Tibial nerve (tissue), 4 donors: ENCODE measurements at places on chromosomes 13 and 19.
A peak's percentile ranks its signal among the peaks of the same experiment; 100 is the strongest.

DNA sequence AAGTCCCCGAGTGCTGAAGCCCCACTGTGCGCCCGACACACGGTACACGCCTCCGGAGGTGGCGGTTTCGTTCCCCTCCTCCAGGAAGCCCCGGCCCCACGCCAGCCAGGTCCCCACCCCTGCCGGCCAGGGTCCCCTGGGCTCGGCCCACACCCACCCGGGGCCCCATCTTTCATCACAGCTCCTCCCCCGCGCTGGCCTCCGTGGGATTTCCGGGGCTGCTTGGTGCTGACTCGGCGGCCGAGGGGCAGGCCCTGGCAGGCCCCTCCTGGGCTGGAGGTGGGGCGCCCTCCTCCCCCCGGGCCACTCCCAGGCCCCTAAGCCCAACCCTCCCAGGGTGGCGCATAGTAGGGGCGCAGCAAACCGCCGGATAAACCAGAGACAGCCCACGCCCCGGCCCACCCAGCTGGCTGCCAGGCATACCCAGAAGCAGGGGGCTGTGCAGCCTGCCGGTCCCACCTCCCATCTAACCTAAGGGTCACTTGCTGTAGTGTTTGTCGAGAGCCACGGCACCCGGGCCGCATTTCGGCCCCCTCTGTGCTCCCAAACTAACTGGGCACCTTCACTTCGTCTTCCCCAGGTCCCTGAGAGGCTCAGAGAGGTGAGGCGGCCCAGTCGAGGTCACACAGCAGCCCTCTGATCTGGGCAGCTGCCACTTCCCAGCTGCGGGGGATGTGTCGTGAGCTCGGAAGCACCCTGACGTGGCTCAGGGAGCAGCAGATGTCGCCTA is 6.6 kb downstream of the ZBTB7A start:
- H3K4me1 ChIP-seq: no peaks in the 10 kb centered on the region
- peak; percentile 58 for DNase-seq
- H3K27ac ChIP-seq: peak overlapping the region; percentile 100
- H3K4me3 ChIP-seq: peak overlapping the region; percentile 8

DNA sequence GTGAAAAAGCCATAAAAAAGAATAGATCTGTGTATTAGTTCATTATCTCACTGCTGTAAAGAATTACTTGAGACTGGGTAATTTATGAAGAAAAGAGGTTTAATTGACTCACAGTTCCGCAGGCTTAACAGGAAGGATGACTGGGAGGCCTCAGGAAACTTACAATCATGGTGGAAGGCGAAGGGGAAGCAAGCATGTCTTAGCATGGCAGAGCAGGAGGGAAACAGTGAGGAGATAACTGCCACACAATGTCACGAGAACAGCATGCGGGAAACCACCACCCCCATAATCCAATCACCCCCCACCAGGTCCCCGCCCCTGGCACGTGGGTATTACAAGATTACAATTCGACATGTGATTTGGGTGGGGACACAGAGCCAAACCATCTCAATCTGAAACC is 39.1 kb upstream of the EEF1AKMT1 start:
- no peak overlapping the region for H3K4me3 ChIP-seq
- H3K36me3 ChIP-seq: no peaks in the 10 kb centered on the region
- H3K27ac ChIP-seq: no peak overlapping the region
- H3K27me3 ChIP-seq: no peaks in the 10 kb centered on the region

- no peak overlapping the region for H3K27ac ChIP-seq
- H3K27me3 ChIP-seq: no peaks in the 10 kb centered on the region
- DNase-seq: no peak
- H3K36me3 ChIP-seq: peaks cover 2% of the 10 kb centered on the region
- no peak overlapping the region for H3K4me3 ChIP-seq
- H3K4me1 ChIP-seq: no peaks in the 10 kb centered on the region
Observed at GRCh38 chr19:43625918-43626579, 6.6 kb upstream of the ZNF428 start.

DNA sequence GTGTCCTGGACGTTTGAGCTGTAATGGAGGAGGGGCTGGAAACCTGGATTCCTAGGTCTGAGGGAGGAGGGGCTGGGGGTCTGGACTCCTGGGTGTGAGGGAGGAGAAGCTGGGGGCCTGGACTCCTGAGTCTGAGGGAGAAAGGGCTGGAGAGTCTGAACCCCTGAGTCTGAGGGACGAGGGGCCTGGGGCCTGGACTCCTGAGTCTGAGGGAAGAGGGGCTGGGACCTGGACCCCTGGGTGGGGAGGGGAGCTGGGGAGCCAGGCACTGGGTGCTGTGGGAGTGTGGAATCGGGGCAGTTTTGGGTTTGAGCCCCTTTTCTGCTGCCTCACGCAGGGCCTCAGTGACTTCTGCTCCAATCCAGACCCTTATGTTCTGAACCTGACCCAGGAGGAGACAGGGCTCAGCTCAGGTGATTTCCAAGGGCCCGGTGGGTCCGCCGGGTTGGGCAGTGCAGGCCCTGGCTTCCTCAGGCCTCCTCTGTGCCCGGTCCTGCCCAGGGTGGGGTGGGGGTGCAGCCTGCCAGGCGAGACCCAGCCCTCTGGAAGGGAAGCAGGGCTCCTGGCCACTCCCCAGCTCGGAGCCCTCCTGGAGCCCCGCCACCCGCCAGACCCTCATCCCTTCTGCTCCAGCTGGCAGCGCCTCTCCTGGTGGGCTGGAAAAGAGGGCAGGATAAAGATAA is 14.4 kb downstream of the TTYH1 start:
- H3K27ac ChIP-seq: peak overlapping the region; percentile 10
- H3K4me1 ChIP-seq: peaks cover 21% of the 10 kb centered on the region
- no peak overlapping the region for H3K4me3 ChIP-seq
- H3K36me3 ChIP-seq: no peaks in the 10 kb centered on the region
- no peak for DNase-seq
- H3K27me3 ChIP-seq: peaks cover 45% of the 10 kb centered on the region

- no peak overlapping the region for H3K4me3 ChIP-seq
- no peaks in the 10 kb centered on the region for H3K27me3 ChIP-seq
- H3K4me1 ChIP-seq: no peaks in the 10 kb centered on the region
- no peak overlapping the region for H3K27ac ChIP-seq
- DNase-seq: no peak
Observed at GRCh38 chr13:31814536-31814935, 75.2 kb downstream of the RXFP2 start.

- no peak for DNase-seq
- H3K36me3 ChIP-seq: no peaks in the 10 kb centered on the region
- H3K4me1 ChIP-seq: no peaks in the 10 kb centered on the region
- no peak overlapping the region for H3K4me3 ChIP-seq
- no peak overlapping the region for H3K27ac ChIP-seq
Observed at GRCh38 chr13:73901324-73902068, 232.7 kb downstream of the KLF12 start.

- DNase-seq: no peak
- H3K4me1 ChIP-seq: no peaks in the 10 kb centered on the region
- no peak overlapping the region for H3K4me3 ChIP-seq
- H3K36me3 ChIP-seq: peaks cover 12% of the 10 kb centered on the region
- no peak overlapping the region for H3K27ac ChIP-seq
Observed at GRCh38 chr13:112713517-112714253, 23.8 kb downstream of the ATP11A start.

- H3K4me3 ChIP-seq: no peak overlapping the region
- H3K36me3 ChIP-seq: no peaks in the 10 kb centered on the region
- no peaks in the 10 kb centered on the region for H3K4me1 ChIP-seq
- peak overlapping the region; percentile 31 for H3K27ac ChIP-seq
- H3K27me3 ChIP-seq: no peaks in the 10 kb centered on the region
Observed at GRCh38 chr13:34816245-34816884, 125.7 kb upstream of the NBEA start.

- peaks cover under 1% of the 10 kb centered on the region for H3K27me3 ChIP-seq
- H3K27ac ChIP-seq: no peak overlapping the region
- DNase-seq: no peak
Observed at GRCh38 chr19:33628921-33629825, 7.4 kb downstream of the CHST8 start.

- no peak overlapping the region for H3K4me3 ChIP-seq
- H3K27ac ChIP-seq: peak overlapping the region; percentile 100
- H3K27me3 ChIP-seq: no peaks in the 10 kb centered on the region
- no peak for DNase-seq
- H3K36me3 ChIP-seq: no peaks in the 10 kb centered on the region
- H3K4me1 ChIP-seq: peaks cover 31% of the 10 kb centered on the region
Observed at GRCh38 chr13:48231080-48231479, 1.9 kb upstream of the ITM2B start.

GRCh38 chr19:15390814-15391213 is 11.2 kb upstream of the AKAP8 start:
- peaks cover 11% of the 10 kb centered on the region for H3K4me1 ChIP-seq
- H3K27ac ChIP-seq: no peak overlapping the region
- no peak overlapping the region for H3K4me3 ChIP-seq

DNA sequence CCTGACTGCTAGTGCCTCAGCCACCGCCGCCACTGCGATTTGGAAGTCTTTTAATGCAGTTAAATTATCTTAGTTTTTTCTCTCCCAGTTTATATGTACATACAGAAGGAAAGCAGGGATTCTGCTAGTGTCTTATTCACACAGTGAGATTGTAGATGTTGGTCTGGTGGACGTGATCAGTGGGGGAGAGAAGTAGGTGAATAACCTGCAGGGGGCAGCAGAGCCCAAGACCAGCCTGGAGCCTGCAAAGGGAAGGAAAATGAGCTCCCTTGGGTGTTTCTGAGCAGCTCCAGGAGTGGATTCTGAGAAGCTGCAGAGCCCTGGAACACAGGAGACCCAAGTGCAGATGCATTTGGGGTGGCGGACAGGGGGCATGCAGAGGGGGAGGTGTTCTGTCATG is 26.3 kb downstream of the ZNF844 start:
- DNase-seq: peak; percentile 61
- H3K27ac ChIP-seq: no peak overlapping the region
- H3K4me1 ChIP-seq: no peaks in the 10 kb centered on the region
- no peaks in the 10 kb centered on the region for H3K36me3 ChIP-seq
- no peak overlapping the region for H3K4me3 ChIP-seq
